ENCODE measurements at places on chromosomes 7 and 10. TPM values are rescaled to one million over a fixed set of nuclear protein-coding genes. Genes with fewer than 3 reads are reported as not detected.

The GPRIN2 gene
- not detected for total RNA-seq

The FAM149B1 gene
- total RNA-seq = 22.8 TPM

The RAB19 gene
- total RNA-seq = not detected

The BLNK gene
- 1.0 TPM for total RNA-seq

The CFAP43 gene
- 0.25 TPM for total RNA-seq

The NUTM2D gene
- 2.3 TPM for total RNA-seq

The MALRD1 gene
- total RNA-seq = not detected

The C10orf95 gene
- total RNA-seq = 0.49 TPM

The SPDYE1 gene
- not detected for total RNA-seq

The WEE2 gene
- total RNA-seq = not detected

The DHTKD1 gene
- 17.3 TPM for total RNA-seq

The GRK5 gene
- 1.2 TPM for total RNA-seq

The MINDY4 gene
- 12.4 TPM for total RNA-seq

DNA sequence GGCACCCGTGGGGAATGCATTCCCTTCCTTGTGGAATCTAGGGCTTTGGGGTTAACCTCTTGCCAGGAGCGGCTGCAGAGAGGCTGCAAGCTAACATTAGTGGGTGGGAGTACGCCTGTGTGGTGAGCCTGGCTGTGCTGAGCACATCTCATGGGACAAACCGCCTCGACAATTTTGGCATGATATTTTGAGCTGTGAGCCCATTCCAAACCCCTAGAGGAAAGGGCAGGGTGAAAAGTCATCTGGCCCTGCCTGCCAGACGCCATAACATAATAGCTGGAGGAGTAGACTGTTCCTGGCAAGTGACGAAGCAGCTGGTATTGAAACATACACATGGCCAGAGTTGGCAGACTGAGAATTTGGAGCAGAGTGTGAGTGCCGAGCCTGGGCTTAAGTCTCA, 110.0 kb downstream of the TACC2 start:
- DNase-seq = no peak

DNA sequence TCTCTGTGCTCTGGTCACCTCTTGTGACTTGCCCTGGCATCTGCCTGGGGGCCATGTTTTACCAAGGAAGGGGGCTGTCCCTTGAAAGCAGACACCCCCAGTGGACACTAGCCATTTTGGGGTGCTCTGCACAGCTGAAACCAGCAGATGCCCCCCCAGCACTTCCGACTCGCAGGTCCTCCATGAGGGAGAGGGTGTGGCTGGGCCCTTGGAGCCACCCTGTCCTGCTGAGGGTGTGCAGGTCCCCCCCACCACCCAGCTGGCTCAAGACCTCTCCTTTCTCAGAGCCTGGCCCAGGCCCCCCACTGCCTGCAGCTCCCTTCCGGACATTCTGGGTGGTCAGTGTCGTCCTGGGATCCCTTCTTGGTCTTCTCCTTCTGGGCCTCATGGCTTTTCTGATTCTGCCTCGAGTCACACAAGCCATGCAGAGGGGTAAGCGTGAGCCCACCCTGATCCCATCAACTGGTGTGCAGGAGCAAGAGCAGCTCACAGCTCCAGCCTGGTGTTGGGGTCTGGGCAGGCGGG, 12.3 kb downstream of the SCART1 start:
- no peak for DNase-seq

GRCh38 chr10:11828682-11829284, 5.6 kb downstream of the PROSER2 start:
- DNase-seq = no peak

DNA sequence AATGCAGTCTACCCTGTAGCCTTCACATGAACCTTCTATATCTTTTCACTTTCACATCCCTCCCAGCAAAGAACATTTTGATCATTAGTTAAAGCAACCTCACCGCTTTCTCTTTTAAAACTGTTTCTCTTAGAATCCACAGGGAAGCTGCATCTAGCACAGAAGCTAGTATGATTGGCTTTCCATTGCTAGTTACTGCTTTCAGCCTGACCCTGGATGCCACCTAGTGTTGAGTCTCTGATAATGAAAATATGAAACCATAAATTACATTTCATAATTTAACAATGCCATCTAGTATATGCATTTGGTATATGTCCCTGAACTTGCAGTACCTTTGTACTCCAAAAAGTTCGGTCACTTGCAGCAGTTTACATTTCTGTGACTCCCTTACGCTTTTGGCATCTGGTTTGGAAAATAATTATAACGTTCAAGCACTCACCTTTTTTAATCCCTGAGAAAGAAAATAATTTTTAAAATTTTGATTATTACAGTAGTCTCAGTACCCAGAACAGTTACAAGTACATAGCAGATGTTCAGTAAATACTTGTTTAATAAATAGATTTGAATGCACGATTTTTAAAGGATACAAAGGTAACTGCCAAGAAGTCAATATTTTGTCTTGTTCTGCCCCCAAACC, 22.7 kb downstream of the CISD1 start:
- DNase-seq = peak; percentile 61

DNA sequence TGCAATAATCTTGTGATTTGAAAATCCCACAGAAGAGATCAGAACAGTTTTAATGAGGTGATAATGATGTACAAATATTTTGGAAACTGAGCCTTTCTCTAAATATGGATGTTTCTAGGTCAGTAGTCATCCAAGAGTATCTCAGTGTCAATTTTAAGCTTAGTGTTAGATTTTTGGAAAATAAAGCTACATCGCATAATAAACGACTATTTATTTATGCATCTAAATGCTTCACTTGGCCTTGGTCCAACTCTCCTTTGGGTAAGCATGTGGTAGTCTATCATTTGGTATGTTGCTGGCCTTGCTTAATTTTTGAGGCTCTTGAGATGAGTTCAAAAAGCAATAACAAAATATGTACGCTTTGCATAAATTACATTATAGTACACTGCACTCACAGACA, 5.4 kb upstream of the PPP1R9A start:
- no peak for DNase-seq

GRCh38 chr7:5773661-5774086, 7.8 kb downstream of the RNF216 start:
- peak; percentile 89 for DNase-seq

DNA sequence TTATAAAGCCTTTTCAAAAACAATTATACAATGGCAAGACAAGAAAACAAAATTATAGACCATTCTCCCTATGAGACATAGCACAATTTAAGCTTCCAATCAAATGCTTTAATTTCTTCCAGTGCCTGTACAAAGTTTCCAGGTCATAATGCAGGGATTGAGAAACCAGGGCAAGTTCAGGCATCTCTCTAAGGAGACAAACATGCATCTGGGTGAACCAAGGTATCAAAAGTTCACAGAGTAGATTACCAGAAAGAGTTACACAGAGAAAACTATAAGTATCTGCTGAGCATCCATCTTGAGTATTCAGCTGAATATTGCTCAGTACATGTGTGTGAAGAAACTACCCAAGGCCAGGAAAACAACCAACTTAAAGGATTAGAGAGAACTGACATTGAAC, 89.1 kb downstream of the COL28A1 start:
- DNase-seq = peak; percentile 74

GRCh38 chr7:4602905-4603842, 78.9 kb upstream of the FOXK1 start:
- no peak for DNase-seq

GRCh38 chr10:107433605-107434004, 269.1 kb upstream of the SORCS1 start:
- no peak for DNase-seq

GRCh38 chr10:132985546-132985900, 43.2 kb upstream of the CFAP46 start:
- DNase-seq = no peak

DNA sequence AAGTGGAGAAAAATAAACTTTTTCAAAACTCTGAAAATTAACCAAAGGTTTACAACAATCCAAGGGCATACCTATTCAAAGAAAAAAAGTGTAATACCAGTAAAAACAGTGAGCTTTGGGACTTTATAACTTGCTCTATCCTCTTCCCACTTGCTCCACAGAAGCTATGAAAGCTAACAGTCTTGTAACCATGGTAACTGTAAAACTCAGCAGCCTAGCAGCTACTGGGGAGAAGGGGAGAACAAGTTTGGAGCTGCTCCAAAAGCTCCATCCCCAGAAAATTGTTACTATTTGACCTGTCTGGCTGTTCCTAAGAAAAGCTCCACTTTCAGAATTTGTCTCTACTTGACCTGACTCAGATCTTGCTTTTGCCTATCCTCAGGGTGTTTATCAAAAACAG, 191.5 kb downstream of the OTUD1 start:
- DNase-seq = no peak

DNA sequence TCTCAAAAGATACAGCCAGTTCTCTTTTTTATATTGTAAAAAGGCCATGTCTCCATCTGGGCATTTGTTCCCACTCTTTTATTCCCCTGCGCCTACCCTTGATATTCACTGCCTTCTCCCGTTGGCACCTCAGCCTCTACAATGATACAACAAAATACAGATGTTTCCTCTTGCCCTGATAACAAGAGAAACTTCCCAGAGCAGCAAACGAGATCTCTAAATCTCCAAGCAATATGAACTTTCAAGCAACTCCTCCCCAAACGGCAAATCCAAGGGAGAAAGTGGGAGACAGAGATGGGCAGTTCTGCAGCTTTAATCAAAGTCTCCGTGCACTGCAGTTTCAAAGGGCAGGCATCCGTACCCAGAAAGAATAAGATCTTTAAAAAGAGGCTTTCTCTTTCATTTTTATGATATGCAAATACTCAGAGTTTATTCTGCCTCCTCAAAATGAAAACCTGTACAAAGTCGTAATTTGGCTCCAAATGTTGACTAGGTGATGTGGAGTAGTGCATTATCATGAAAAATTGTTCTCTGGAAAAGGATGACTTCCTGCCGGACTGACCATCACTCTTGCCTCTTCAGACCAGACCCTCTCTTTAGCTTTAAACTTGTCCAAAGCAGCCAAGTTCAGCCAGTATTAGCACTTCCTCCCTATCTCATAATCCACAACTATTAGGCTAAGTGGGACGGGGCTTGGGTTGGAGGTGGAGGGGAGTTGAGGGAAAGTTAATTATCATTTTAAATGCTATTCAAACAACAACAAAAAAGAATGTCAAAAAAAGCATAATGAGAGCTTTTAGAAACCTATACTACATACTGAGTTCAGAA, 682 bp downstream of the HGF start:
- no peak for DNase-seq

DNA sequence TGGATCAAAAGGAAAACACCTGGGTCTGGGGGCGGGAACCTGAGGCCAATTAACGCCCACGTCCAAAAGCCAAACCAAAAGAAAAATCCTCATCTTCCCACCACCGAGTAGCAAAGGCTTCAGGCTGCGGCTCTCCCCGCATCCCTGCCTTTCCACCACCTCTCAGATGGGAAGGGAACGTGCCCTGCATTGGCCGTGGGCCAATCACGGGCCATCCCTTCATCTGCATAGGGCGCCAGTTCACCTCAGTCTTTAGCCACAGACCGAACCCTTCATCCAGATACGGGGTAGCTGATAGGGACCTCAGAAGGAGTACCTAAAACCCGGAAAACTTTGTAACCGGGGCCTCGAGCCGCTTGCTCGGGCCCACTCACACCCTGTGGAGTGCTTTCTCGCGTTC, 626 bp downstream of the PRPF18 start:
- DNase-seq = peak; percentile 3

GRCh38 chr7:143902332-143902899, 440 bp upstream of the TCAF1 start:
- DNase-seq = no peak

DNA sequence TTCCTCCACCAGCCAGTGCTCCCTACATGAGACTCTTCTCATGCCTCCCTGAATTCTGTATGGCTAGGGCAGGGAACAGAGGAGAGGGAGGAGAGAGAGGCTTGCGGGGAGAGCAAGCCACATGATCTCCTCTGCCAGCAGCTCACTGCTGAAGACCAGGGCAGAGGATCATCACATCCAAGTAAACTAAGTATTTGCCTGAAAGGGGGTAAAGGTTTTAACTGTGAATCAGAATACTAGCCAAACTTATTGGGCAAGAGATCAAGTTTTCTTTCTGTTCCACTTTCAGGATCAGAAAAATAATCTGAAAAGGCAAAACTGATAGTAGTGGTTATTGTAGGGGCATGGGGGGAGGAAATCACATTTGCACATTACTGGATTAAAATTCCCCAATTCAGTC, 17.8 kb upstream of the ERCC6 start:
- DNase-seq = no peak

- DNase-seq = no peak
These were observed 212.8 kb downstream of the GRID1 start for GRCh38 chr10:86153751-86154150.

DNA sequence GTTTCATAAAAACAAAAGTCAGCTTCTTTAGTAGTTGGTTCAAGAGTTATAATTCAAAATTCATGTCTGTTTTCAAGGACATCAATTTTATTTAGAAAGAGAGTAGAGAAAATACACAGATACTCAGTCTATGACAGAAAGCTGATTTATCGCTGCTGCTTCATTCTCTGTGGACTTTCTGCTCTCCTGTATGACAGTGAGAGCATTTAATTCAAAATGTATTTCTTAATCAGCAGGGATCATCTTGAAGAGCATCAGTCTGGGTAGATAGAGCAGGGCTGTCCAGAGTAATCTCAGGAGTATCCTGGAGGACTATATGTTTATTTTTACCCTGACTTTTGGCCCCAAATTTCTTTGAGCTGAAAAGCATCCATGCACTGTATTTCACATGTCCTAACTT, 1676.7 kb downstream of the REEP3 start:
- no peak for DNase-seq

GRCh38 chr7:2480070-2480408, 3.8 kb upstream of the GRIFIN start:
- DNase-seq = no peak

DNA sequence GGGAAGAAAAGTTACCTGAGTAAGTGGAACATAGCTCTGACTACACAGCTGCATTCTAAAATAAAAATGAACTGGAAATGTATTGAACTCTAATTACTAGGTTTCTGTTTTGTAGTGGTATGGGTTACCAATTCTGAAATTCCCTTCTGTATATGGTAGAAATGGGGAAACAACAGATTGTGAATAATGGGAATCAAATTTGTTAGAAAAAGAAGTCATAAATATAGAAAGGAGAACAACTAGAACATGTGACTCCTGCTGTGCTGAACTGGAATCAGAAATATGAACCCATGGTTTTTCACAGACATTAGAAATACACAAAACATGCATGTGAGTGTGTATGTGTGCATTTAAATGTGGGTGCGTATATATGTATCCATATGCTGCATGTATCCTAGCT, 27.0 kb downstream of the MCMBP start:
- DNase-seq = no peak

- no peak for DNase-seq
These were observed 11.5 kb downstream of the LIPJ start for GRCh38 chr10:88598055-88598454.

GRCh38 chr10:130430291-130430690, 294.1 kb downstream of the GLRX3 start:
- no peak for DNase-seq

GRCh38 chr10:121078036-121078435, 226.9 kb downstream of the WDR11 start:
- DNase-seq = peak; percentile 81

GRCh38 chr10:23432639-23433038, 6.2 kb upstream of the OTUD1 start:
- DNase-seq = peak; percentile 48

DNA sequence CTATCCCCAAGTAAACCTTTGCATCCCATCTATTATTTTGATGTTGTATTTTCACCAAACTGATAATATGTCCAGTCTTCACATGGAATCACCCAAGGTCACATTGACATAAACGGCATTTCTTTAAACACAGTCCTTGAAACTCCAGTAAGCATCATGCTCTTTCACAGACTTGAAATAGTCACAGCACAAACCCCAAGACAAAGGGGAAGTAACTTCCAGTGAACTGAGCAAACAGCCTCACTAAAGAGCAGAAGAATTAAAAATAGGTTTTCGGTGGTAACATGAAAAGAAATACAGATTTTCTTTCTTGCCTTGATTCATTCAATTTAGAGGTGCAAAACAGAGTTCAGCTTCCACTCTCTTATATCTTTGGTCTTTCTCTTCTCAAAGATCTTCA, 253.7 kb downstream of the SFMBT2 start:
- no peak for DNase-seq
